Occipital lobe (tissue), 3 donors: ENCODE measurements at places on chromosomes 11 and 22. TPM values are rescaled to one million over a fixed set of nuclear protein-coding genes. Genes with fewer than 3 reads are reported as not detected.

Gene IFT27
- 16.4 TPM for total RNA-seq

Gene SCN3B
- total RNA-seq, result 54.4 TPM

Gene RHOD
- total RNA-seq, result not detected

Gene RFPL2
- 0.31 TPM for total RNA-seq

Gene MMP12
- total RNA-seq, result not detected

Gene CTTN
- total RNA-seq, result 81.3 TPM

Gene FOXRED2
- 10.6 TPM for total RNA-seq

Gene RAB36
- total RNA-seq, result 5.9 TPM

Gene PPP2R5B
- total RNA-seq, result 22.8 TPM

Gene CUL5
- total RNA-seq, result 119 TPM

Gene MRGPRX3
- total RNA-seq, result not detected

Gene DSCAML1
- total RNA-seq, result 7.6 TPM

Gene SMTNL1
- not detected for total RNA-seq

Gene LYVE1
- total RNA-seq, result 9.0 TPM

Gene CLMP
- total RNA-seq, result 42.0 TPM

Gene PSMD13
- total RNA-seq, result 80.3 TPM

Gene P4HA3
- total RNA-seq, result not detected

Gene SMIM35
- not detected for total RNA-seq

Gene VEGFB
- 9.5 TPM for total RNA-seq

Gene PRODH
- 0.94 TPM for total RNA-seq

Gene OR8K1
- not detected for total RNA-seq

Gene OR51B5
- total RNA-seq, result 0.47 TPM

Gene ALKBH8
- 20.1 TPM for total RNA-seq

Gene MS4A6E
- total RNA-seq, result not detected

Gene DEUP1
- total RNA-seq, result 0.16 TPM

Gene RBMXL2
- not detected for total RNA-seq

Gene RASGRP2
- total RNA-seq, result 36.7 TPM

Gene CRYBB3
- not detected for total RNA-seq

Gene SUN2
- total RNA-seq, result 78.1 TPM

Gene PHETA2
- 3.0 TPM for total RNA-seq

Gene MAP6
- total RNA-seq, result 83.6 TPM

Gene UBE2L6
- 46.6 TPM for total RNA-seq

Gene C11orf87
- 29.8 TPM for total RNA-seq

Gene ARFGAP2
- total RNA-seq, result 110 TPM
